HCT116 (cell line): ENCODE measurements at places on chromosomes 3 and 15.

GRCh38 chr3:15932348-15933300 is 134.8 kb upstream of the ANKRD28 start:
- no peak for DNase-seq

DNA sequence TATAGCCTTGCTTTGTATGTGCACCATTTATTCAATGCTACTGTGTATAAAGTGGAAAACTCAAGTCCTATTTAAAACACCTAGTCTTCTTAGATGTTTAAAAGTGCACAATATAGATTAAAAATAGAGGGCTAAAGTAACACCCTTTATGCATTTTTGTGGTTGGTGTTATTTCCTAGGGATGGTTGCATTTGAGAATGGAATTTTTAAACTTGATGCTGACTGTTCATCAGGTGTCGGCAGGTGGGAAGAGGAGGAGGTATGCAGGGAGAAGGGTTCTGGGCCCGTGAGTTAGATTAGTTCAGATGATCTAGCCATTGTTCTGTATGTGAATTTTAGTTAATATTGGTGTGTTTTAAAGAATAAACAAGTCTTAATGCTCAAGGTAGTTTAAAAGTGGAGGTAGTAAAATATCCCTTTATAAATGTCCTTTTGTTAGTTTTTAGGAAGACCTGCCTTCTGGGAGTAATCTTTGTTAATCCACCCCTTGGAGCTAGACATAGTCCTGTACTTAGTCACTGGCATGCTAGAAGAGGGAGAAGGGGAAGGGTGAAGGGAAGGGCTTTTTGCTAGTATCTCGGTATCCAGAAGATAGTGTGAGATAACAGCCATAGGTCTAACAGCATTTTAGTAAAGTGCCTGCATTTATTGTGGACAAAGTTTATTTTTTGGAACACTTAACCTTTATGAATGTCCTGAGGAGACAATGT is 8.1 kb upstream of the SRPRB start:
- no peak for DNase-seq

- no peak for DNase-seq
These were observed 90.6 kb downstream of the TNFAIP8L3 start for GRCh38 chr15:51004103-51004551.

- DNase-seq: no peak
These were observed 28.7 kb upstream of the RPN1 start for GRCh38 chr3:128679338-128679737.

DNA sequence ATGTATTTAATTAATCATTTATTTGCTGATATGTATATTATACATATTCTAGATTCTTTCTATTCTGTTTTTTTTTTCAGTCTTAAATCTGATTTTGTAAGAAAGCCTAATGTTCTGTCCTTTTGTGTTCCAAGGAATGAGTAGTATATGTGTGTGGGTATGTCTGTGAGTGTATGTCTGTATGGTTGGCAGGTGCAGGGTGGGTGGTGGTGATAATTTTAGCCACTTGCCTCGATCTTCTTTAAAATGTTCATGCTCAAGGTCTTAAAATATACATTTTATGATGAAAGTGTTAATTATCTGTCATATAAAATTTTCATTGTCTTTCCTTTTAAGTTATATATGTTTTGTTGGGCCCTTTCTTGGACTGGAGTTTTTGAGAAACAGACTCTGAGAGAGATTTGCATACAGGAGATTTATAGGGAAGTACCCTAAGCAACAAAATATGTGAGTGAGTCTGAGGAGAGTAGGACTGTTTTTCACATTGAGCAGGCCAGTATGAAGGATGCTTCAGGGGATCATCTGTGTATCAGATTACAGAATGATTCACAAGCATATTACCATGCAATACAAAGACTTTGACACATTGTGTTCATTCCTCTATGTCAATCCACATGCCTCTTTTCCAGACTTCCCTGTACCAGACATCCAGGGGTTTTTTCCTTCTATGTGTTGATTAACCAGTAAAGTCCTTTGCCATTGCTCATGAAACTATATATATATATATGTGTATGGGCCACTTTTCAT is 211.0 kb upstream of the DPPA4 start:
- DNase-seq: no peak

DNA sequence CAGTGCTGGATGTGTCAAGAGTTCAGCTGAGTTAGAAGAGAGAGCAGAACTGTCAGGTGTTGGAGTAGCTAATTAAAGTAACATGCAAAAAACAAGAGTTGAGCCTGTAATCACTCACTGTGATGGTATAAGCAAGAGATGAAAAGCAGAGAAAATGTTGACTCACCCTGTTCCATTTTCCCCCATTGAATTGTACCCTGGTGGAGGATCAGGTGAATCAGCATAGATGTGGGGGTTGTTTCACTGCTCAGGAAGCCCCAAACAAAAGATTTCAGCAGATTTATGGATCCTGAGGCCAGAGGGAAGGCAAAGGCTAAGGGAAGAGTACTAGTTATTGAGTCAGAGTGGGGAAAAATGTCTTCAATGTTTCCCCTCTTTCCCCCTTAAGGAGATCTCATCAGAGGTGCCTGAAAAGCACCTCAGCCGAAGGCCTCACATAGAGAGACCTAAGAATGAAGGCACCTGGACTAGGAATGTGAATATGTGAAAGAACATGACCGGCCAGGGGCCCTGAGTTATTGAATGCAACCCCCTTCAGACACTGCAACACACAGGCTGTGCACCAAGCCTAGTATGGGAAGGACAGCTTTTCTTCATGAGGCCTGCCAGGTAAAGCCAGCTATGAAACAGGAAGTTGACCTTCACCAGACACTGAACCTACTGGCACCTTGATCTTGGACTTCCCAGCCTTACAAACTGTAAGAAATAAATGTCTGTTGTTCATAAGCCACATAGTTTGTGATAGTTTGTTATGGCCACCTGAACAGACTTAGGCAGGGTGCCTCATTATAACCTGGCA is 90.1 kb downstream of the TMCO5A start:
- DNase-seq: no peak
